GM20000 (cell line): ENCODE measurements at places on chromosomes 2 and 18.

DNA sequence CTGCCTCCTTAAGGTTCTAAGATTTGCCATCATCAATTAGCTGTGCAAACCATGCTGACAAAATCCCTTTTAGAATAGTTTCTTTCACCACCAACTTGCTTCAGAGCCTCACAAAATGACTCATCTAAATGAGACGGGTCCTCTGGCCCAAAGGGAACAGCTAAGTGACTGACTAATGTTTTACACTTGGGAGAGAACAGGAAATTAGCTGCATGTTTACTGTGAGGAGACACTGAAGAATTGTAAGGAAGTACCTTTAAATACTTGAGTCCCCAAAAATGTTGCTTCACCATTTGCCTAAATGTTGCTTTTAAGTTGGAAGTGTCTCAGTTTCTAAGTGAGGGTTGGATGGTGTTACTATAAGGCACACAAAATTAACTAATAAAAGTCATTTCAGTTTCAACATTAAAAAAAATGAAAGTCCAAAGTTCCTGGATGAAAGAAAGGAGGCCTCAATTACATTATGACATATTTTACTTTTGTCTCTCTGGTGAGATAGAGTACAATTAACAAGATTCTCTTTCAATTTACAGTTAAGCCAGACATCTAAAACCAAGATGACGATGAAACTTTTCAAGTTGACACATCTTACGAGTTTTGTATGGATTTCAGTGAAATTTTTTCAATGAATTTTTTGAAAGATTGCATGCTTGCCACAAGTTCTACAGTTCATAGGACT is 229.1 kb upstream of the FN1 start:
- peak; percentile 20 for DNase-seq

DNA sequence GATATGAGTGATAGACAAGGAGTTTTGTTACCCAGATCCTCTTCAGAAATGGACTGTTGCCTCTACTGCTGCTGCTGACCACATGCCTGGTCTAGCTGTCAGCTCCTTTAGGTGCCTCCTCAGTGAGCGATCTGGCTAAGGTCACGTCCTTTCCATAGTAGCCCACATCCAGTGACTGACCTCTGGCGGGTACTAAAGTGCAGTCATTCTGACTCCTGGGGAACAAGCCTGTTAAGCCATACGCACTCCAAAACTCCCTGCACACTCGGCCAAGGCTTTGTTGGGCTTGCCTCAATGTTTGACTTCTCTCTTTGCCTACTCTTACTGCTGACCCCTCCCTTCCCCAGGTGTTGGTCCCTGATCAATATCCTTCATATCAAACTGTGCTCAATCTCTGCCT is 685.2 kb downstream of the IRS1 start:
- no peak for DNase-seq

DNA sequence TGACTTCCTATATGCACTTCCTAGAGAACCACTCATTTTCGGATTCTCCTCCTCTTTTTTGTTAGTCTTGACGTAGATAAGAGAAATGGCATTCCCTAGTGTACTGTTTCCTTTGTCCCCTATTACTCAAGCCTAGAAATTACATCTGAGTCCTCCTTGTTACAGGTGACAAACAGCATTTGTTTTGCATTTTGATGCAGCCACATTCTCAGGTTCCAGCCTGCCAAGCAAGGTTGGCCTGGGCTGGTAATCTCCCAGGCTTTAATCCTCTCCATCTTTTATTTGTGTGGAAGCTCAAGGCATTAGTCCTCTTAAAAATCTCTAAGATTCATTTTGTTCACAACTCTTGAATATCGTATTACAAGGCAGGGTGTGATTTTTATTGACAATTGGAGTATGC is 318.0 kb upstream of the NRP2 start:
- no peak for DNase-seq

DNA sequence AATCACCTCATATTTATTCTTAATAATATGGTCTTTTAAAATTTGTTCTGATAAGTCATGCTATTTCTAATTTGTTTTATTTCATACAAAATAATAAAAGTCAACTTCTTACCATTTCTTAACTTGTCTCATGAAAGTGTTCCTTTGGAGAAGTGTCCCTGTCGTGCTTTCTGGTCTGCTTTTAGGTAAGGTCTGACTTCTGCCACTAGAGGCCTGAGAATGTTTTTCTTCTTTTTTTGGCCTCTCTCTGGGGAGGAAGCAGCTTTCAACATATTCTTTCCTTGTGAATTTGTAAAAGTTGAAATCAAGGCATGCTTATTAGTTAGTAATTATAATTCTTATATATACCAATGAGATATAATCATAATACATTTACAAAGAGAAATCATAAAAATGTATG is 39.4 kb downstream of the MAP2 start:
- DNase-seq: no peak

DNA sequence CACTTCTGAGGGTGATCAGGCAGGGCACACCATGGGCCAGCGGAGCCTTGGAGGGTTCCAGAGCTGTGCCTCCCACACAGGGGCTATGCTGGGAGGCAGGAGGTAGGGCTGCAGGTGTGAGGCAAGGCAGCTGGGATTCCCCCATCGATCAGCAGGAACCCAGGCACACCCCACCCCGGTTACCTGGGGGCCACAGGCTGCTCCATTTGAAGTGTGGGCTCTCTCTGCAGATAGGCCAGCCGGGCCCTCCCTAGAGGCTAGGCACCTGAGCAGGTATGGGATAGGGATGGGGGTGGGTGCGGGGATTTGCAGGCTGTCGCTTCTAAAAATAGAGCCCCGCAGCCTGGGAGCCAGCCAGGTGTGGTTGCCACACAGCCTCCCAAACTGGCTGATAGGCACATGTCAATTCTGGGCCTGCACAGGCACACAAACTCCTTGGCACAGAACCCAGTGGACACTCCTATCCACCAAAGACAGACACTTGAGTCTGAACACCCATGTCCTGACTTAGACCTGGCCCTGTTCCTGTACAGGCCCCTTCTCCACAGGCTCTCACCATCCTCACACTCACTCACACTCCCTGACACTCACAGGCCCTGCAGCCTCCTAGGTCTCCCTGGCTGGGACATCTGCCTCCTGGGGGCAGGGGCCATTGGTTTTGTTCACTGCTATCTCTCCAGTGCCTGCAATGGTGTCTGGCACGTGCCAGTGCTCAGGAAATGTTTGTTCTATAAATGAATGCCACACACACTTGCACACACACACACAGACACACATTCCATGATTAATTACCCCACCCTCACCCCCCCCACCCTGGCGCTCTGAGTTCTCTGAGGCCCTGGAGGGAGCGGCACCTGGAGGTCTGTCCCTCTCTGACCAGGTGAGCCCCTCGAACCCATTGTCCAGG is 73.4 kb downstream of the ZFP36L2 start:
- DNase-seq: no peak

GRCh38 chr2:239108459-239108858 is 260.6 kb downstream of the TWIST2 start:
- DNase-seq: no peak

- DNase-seq: no peak
Measured at GRCh38 chr2:150228936-150229335, 258.5 kb downstream of the RND3 start.

GRCh38 chr2:29335396-29335795 is 220.2 kb downstream of the CLIP4 start:
- DNase-seq: no peak

DNA sequence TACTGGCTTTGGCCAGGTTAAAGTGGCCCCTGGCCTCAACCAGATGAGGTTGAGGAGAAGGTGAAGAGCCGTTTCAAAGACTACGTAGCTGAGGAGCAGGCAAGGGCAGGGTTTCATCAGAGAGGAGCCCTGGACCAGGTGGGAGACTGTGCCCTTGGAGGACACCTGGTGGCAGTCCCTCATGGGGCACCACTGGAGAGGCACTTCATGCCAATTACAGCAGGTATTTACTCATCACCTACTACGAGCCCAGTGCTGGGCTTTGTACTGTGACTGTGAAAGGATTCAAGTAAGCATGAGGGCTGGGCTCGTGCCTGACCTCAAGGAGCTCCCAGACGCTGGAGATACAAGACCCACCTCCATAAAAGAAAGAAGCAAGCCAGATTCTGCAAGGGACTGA is 37.6 kb downstream of the SMAD7 start:
- no peak for DNase-seq
